ENCODE measurements at places on chromosomes 3 and 15.

DNA sequence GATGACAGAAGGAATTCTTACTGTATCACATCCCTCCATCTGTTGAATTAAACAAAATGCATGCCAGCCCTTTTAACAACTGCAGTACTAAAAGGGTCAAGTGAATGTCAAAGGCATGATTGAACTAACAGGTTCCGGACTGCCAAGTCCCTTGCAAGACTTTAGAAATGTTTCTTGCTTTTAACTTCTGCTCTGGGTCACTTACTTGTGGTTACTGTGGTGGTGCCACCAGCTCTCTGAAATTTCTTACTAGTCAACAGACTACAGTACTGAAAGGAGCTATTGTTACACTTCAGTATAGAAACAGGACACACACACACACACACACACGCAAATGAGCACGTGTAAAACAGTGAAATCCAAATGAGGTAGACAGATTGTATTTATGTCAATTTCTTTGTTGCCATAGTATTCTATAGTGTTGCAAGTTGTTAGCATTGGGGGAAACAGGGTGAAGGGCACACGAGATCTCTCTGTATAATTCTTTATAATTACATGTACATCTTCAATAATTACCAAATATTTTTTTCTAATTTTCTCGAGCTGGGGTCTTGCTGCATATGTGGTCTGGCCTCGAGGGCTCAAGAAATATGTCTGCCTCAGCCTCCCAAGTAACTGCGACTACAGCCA lies 79.9 kb upstream of the SLC25A26 start:
- no peak for DNase-seq

DNA sequence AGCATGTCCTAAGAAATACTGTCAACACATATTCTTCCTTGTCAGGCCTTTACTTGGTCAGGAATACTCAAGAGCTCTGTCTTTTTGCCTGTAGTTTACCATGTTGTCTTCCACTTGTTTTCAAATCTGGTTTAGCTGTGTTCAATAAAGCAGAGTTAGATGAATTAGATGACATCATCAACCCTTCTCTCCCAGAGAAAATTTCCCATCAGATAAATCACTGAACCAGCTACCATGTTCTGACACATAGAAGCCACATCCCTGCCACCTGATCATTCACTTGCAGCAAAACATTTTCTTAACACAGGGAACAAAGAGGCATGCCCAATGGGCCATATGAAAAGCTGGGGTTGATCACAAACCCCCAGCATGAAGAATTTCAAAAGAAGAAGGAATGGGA lies 42.1 kb downstream of the TERC start:
- no peak for DNase-seq

DNA sequence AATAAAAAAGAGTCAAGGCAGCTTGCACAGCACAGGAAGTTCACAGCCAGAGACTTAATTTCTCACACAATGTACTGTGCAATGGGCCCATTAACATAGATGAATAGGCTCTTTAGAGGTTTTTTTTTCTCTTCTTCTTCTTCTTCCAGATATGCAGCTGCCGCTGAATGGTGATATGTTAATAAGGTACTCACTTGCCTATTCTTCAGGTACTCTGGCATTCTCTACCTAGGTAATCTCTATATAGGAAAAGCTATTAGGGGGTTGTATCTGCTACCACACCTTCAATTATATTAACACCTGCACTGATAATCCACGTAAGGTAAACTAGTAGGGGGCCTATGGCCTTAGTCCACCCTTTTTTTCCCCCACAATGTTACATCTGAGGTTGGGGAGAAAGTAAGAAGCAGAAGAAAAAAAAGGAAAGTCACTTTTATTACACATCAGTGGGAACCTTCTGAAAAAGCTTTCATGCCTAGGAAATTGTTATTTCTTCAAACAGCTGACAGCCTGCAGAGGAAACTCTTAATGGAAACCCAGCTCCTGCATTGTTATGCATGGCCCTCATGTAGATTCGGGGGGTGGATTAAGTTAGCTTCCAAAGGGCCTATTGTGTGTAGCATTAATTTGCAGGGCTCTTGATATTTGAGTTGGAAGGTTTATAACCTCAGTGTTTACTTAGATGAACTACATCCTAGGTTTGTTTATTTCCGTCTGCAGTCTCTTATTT lies 525.5 kb downstream of the ZIC1 start:
- DNase-seq, result no peak

DNA sequence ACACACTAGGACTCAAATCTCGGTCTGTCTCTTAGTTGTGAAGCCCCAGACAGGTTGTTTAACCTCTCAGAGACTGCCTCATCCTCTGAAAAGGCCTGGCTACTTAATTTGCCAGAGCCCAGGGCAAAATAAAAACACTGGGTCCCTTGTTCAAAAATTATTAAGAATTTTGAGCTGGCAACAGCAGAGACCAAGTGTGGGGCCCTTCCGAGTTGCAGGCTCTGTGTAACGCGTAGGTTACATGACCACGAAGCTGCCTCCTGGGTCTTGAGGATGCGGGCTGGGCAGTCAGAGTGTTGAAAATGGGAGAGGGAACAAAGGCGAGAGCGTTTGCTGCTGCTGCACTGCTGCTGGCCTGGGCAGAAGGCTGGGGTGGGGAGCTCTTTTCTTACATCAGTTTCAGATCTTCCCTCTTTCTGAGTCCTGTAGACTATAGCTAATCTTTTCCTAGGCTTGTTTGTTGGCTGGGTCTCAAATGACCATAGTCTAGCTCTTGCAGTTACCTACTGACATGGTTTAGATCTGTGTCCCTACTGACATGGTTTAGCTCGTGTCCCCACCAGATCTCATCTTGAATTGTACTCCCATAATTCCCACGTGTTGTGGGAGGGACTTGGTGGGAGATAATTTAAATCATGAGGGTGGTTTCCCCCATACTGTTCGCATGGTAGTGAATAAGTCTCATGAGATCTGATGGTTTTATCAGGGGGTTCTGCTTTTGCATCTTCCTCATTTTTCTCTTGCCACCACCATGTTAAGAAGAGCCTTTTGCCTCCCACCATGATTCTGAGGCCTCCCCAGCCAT lies 49.9 kb downstream of the CLEC3B start:
- DNase-seq, result no peak

- no peak for DNase-seq
Measured at GRCh38 chr15:23516866-23517265, 48.6 kb upstream of the MKRN3 start.

GRCh38 chr3:46965151-46965550 lies 11.4 kb downstream of the CCDC12 start:
- no peak for DNase-seq

GRCh38 chr3:12180218-12180617 lies 21.5 kb upstream of the TIMP4 start:
- DNase-seq, result no peak

All from activated T-cell treated with anti-CD3 and anti-CD28 coated beads, Interleukin-2, amount 50 U/mL, for 24 hours (primary cell).